Activated CD8-positive, alpha-beta memory T cell treated with anti-CD3 and anti-CD28 coated beads for 4 hours (primary cell): ENCODE measurements at places on chromosomes 4 and X.

DNA sequence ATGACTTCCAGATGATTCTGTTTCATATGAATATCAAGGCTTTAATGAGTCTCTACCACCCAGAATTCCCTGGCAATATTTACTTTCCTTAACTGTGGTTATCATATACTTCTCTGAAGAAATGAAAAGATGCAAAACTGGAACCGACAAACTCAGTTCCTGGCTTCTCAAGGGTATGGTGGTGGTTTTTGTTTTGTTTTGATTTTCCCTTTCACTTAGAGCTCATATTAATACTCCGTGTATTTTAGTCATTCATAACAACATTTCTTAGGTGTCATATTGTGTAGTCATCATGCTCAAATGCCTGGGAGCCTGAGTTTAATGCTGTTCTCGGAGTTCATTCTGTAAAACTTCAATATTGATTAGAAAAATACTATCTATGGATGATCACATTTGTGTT is 665 bp downstream of the TRPC5OS start:
- no peak for DNase-seq

DNA sequence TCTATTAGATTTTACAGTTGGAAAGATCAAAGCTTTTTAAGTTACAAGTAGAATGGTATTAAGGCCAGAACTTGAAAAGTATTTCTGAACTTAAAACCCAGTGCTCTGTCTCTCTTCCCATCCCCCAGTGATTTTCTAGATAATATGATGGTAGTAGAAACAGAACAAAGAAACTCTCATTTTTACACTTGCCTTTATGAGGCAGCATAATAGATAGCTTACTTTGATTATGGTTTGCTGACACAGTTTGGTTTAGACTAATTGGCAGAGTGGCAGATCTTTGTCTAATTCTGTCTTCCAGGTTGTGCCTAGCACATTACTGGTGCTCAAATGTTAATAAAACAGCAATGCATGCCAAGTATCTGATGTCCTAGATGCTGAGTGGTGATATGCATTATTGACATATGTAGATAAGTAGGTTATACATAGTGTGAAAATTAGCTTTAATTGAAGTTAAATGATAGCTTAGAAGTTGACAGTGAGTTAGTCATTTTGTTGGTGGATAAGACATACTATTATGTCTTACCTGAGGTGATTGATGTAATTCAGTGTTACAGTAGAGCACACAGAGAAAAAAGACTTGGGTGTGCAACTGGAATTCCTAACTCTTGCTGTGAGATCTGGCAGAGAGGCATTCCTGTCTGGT is 4.3 kb upstream of the RAPGEF2 start:
- no peak for DNase-seq

DNA sequence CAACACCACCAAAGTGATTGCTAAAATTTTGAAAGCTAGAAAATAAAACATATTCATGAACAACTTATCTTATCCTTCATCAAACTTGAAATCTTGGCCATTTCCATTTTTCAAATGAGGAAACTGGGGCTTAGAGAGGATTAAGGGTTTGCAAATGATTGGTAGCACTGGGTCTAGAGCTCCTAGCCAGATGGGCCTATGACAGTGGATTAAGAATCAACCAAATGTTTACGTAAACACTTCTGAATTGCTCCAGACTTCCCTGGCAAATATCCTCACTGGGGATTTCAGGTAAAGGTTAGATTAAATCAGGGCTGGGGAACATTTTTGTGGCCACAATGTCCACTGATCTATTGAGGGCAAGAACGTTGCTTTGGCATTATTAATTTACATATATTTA is 241.2 kb downstream of the ANK2 start:
- DNase-seq: no peak

DNA sequence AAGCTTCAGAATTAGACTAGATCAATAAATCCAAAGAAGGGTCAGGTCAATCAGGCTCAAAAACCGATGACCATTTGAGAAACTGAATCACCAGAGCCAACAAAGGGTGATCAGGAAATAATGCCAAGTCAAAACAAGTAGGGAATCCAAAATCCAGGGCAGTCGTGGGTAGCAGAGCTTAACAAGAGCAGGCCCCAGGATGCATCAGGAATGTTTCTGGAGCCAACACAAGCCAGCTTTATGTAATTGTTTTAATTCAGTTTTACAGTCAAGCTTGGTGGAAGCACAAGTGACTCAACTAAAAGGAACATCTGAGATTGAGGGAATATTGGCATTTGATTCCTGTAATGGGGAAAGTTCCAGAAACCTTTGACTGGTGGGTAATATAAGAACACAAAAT is 237.9 kb upstream of the EDA2R start:
- DNase-seq: no peak

GRCh38 chrX:69616457-69617203 is 717 bp downstream of the EDA start:
- no peak for DNase-seq

GRCh38 chrX:119692191-119693039 is 553 bp downstream of the SEPTIN6 start:
- no peak for DNase-seq

GRCh38 chr4:64271601-64272081 is 137.6 kb downstream of the TECRL start:
- DNase-seq: no peak

- no peak for DNase-seq
Observed at GRCh38 chr4:7668271-7668670, 233.5 kb upstream of the PSAPL1 start.

DNA sequence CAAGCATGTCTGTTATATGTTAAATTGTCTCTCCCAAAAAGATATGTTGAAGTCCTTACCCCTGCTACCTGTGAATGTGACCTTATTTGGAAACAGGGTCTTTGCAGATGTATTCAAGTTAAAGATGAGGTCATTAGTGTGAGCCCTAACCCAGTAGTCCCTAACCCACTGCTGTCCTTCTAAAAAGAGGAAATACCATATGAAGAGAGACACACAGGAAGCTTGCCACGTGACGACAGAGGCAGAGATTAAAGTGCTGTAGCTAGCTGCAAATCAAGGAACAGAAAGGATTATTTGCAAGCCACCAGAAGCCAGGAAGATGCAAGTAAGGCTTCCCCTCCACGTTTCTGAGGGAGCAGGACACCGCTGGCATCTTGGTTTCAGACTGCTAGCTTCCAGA is 150.1 kb downstream of the HNRNPD start:
- DNase-seq: no peak

DNA sequence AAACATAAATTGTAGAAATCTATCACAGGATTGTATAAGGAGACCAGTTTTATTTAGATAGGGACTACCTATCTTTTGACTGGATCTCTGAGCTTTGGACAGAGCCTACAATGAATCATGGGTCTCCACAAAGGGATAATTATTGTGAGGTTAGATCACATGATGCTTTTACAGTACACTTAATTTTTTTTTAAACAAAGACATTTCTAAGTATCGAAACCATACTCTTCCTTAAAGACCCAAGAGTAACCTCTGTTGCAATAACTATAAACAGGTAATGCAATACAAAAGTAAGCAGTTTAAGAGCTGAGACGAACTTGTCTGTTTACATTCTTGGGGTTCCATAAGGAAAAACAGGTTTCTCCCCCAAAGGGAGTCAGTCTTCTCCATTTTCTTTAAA is 64.3 kb upstream of the GABRE start:
- DNase-seq: no peak

DNA sequence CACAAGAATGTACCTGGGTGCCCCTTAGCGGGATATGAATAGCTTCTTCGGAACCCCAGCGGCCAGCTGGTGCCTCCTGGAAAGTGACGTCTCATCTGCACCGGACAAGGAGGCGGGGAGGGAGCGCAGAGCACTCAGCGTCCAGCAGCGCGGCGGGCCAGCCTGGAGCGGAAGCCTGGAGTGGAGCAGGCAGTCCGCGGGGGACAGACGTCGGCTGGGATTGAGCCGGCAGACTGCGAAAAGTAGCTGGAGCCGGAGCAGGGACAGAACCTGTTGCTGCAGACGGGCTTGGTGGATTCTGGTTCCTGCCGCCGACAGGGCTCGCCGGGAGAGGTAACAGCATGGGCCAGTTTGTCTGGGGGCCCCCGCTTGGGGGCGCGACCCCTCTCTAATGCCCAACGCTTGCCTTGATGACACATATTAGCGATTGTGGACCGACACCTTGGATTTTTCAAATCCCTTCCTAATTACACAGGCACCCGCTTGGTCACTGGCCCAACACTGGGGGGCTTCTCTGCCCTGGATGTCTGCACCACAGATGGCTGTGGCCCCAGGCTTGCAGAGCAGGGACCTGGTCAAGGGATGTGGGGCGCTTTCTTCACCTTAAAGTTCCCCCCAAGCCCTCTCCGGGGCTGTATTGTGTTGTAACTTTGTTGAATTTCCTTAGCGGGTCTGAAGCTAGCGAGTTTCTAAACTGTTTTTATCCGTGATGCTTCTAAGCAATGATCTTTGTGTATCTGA is at the start of gene NPFFR2:
Gene NPFFR2 (plus strand): TSS at position 133 of the 741 bp plus-strand sequence. CDS start 96,592 bp downstream, outside the sequence.
- DNase-seq: no peak

DNA sequence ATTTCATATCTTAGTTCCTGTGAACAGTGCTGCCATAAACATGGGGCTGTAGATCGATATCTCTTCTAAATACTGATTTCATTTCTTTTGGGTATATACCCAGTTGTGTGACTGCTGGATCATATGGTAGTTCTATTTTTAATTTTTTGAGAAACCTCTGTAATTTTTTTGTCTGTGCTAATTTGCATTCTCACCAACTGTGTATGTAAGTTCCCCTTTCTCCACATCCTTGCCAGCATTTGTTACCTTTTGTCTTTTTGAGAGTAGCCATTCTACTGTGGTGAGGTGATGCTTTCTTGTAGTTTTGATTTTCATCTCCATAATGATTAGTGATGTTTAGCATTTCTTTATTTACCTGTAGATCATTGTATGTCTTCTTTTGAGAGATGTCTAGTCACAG is 2086.5 kb upstream of the TENM3 start:
- DNase-seq: no peak

DNA sequence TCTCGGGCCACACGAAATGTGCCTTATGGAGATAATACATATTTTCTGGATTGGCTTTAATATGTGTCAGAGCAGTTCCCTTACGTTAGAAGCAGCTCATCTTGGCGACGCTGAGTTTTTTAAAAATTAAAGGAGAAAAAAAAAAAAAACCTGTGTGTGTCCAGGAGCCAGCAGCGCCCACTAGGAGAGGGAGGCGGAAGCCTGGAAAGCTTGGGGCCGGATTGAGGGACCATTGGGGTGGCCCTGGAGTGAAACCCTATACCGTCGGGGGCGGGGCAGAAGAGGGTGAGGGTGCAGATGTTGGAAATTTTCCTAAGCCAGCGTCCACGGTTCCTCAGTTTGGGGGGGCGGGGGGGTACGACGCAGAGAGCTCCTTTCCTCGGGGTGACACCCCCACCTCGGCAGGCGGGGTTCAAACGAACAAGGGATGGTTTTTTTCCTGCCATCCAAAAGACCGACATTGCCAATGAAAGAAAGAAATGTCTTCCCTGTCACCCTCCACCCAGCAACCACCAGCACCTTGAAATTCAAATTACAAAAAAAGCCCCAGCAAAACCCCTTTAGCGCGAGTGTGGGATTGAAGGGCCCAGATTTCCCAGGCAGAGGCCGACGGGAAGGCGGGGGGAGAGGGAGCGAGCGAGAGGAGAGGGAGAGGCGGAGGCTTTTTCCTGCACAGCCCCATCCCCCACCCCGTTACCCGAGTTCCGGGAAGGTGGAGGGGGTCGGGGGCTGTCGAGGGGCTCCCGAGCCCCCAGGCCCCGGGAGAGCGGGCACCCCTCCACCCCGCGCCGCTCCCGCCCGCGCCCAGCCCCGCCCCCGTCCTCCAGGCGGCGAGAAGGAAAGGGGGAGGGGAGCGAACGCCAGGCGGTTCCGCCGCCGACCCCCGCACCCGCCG is 859 bp downstream of the SMARCA1 start:
- DNase-seq: no peak

DNA sequence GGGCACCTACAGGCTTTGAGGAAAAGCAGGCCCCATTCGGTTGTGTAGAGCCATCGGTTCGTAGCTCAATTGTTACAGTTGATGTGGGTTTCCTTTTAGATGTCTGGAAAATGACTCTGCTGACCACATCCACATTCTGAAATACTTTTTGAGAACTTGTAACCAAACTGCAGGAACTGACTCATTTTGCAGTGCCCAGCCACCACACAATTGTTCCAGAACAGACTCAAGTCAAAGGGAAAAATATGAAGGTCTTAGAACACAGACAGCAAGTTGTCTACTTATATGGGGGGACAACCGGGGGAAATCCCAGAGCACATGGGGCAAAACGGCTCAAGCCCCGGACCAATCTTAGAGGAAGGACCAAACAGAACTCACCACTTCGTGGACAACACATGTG is 557.6 kb upstream of the DIPK2B start:
- no peak for DNase-seq

DNA sequence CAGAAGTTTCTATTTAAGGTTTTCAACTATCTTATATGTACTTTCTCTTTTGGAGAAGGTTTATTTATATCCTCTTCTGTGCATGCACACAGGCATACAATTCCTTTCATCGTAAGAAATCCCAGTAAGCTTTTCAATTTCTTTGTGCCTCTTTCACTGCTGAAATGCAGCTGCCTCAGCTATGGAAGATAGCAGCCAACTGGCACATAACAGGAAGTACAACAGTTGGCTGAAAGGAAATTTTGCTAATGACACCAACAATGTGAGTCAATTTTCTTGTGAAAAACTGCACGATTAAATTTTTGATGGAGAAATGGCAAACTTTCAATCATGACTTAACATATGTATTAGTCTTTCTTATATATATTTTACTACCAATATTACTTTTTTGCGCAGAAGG is 74.5 kb upstream of the PAQR3 start:
- DNase-seq: no peak

DNA sequence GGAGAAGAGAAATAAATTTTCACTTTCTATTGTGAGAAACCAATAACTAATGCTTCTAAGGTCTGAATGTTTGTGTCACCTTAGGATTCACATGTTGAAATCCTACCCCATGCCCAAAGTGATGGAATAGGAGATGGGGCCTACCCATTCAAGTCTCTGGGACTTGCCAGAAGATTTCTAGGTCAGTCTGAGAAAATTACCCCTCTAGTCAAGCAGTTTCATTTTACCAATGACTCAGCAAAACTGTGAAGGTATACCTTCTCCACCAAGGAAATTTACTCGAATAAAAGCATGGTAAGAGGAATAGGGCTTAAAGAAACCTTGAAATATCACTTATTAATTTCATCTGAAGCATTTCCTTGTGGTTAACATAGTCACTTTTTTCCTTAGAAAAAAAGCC is 23.5 kb upstream of the PAPSS1 start:
- no peak for DNase-seq

DNA sequence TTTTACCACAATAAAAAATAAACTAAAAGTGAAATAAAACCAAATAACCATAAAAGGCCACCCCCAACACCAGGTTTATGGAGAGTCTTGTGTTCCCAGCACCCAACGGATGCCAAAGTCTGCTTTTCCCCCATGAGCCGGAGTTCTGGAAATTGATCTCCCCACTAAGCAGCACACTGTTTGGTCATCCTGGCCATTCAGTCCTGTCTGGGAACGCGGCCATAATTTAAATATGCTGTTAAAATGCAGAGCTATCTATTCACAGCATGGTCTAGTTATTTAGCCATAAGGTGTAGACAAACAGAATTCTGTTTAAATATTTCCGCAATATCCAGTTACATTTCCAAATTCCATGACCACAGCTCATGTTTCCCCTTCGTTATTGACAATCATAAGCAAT is 129.6 kb upstream of the TBL1X start:
- no peak for DNase-seq

- DNase-seq: no peak
Observed at GRCh38 chr4:184313058-184313581, 95.4 kb upstream of the ENPP6 start.
